Inflammatory macrophage treated with lipopolysaccharide for 1 hour (primary cell): ENCODE measurements at places on chromosomes 4 and X.

DNA sequence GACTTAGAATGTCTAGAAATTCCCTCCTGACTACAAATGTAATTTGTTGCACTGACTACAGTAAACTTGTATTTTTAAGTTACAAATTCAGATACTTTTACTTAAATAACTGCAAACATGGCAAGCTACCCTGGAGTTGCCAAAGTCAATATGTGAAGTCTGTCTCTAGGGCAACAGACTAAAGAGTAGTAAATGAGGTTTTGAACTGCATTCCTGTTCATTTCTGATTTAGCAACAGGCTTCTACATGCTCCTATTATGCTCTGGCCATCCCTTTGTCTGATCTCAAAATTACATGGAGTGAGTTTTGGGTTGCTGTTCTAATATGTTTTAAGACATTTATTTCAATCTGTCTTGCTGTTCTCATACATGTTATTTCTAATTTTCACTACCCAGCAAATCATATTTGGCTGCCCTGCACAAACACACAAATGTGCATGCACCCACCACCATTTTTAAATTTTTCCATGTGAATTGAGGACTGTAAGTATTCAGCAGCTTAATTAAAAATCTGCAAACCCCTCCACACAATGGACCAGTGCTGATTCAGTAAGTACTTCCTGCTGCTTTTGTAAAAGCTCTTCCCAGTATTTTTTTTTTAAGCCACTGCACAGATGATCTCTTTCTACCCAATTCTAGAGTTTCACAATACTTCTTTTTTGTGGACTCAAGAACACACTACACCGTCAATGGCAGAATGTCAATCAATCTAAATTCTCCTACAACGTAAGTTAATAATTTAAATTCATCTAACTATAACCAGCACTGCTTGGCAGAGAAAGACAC, 26.7 kb downstream of the SH3RF1 start:
- DNase-seq = no peak

GRCh38 chrX:118062817-118063615, 53.6 kb downstream of the KLHL13 start:
- no peak for DNase-seq

DNA sequence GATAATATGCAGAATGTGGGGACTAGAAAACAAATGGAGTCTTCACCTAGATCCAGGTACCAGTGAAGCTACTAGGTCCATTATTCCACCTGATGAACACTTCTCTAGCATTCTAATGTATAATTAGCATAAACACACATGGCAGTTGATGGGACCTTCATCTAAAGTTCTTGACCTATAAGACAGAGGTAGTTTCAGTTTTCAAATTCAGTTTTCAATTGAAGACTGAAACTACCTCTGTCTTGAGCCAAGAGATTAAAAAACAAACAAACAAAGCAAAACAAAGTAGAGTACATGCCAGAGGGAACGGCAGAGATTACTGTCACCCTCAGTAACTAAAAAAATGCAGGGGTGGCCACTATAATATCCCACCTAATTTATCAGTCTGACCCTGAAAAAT, 199.9 kb upstream of the NEIL3 start:
- no peak for DNase-seq

- DNase-seq = no peak
These were observed 302.6 kb downstream of the CBLL2 start for GRCh38 chrX:22575161-22575845.

GRCh38 chrX:45344594-45344993, 143.9 kb upstream of the DIPK2B start:
- no peak for DNase-seq
